ENCODE measurements at places on chromosomes 3 and 15.

DNA sequence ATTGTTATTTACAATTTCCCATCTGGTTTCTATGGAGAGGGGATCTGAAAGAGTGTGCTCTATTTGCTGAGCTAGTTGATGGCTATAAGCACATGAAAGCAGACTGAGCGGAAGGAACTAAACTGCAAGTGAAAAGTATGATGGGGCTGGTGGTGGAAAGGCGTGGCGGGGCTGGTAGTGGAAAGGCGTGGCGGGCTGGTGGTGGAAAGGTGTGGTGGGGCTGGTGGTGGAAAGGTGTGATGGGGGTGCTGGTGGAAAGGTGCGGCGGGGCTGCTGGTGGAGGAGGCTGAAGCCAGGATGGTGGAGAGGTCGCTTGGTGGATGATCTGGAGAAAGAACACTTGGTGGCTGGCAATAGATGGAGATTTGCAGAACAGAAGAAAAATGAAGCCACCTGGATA lies 136.7 kb downstream of the FMN1 start:
- no peak for DNase-seq

- DNase-seq = no peak
These were observed 163.3 kb downstream of the AKAP13 start for GRCh38 chr15:85543741-85544155.

- no peak for DNase-seq
These were observed 27.1 kb downstream of the EIF2AK4 start for GRCh38 chr15:39961051-39961450.

- DNase-seq = no peak
These were observed 307.6 kb downstream of the RYR3 start for GRCh38 chr15:33618350-33618749.

DNA sequence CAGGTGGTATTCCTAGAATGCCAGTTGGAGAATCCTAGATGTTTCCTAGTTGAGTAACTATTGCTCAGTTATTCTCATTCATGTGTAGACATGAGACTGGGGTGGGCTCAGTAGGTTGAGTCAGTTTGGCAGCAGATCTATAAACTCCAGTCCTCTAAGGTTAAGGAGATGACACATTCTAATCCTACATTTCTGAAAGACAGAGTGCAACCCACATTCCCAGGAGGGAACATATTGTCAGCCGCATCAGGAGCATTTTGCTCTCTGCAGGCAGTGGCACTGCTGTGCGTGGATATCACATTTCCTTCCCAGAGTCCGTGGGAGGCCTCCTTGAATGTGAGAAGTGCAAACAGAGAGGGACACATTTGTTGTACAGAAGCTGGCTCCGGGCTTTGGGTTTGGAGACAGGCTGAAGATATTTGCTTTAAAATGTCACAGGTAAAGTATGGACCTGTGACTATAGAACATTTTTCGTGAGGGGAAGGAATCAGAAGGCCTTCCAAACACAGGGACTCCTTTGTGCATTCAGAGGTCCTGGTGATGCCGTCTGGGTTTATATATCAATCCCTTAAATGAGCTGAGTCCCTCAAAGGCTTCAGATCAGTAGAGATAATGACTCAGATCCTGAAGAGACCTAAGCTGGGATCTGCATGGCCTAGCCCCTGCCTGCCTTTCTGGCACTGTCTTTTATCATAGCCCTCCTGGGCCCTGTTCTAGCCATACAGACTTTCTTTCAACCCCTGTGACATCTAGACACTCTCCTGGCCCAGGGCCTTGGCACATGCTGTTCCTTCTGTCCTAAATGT lies 156.5 kb downstream of the CADPS start:
- no peak for DNase-seq

DNA sequence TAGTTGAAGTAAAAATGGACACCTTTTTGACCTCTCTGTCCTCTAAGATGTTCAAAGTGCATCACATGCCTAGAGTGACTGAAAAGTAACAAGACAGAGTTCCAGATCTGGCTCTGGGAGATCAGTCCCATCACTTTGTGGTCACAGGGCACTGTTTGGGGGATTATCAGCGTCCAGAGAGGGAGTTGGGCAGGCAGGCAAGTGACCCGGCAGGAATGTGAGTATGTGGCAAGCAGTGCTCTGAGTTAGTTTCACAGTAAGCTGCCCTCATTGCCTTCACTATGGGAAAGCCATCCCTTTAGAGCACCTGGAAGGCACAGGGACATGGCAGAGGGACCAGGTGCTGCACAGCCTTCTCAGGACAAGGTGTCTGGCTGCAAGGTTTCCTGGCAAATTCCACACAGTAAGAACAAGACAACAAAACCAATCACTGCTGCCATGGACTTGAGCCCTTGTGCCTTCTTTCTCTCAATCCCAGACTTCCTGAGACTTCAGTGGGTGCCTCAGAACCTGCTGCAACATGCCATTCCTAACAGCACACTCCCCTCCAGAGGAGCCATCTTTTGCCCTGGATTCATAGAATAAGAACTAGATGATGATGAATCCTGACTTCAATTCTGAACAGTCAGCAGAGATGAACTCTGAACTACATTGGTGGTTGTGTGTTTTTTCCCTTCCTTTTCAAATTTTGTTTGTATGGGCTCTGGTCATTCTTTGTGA lies 55.2 kb downstream of the TIPARP start:
- DNase-seq = no peak

Measured in stimulated activated CD4-positive, alpha-beta T cell treated with anti-CD3 and anti-CD28 coated beads, Interleukin-15, amount 100 ng/mL, for 1 hour (primary cell).